Substantia nigra (tissue), 51 donors: ENCODE measurements at places on chromosomes 16 and 17.
A peak's percentile ranks its signal among the peaks of the same experiment; 100 is the strongest.

DNA sequence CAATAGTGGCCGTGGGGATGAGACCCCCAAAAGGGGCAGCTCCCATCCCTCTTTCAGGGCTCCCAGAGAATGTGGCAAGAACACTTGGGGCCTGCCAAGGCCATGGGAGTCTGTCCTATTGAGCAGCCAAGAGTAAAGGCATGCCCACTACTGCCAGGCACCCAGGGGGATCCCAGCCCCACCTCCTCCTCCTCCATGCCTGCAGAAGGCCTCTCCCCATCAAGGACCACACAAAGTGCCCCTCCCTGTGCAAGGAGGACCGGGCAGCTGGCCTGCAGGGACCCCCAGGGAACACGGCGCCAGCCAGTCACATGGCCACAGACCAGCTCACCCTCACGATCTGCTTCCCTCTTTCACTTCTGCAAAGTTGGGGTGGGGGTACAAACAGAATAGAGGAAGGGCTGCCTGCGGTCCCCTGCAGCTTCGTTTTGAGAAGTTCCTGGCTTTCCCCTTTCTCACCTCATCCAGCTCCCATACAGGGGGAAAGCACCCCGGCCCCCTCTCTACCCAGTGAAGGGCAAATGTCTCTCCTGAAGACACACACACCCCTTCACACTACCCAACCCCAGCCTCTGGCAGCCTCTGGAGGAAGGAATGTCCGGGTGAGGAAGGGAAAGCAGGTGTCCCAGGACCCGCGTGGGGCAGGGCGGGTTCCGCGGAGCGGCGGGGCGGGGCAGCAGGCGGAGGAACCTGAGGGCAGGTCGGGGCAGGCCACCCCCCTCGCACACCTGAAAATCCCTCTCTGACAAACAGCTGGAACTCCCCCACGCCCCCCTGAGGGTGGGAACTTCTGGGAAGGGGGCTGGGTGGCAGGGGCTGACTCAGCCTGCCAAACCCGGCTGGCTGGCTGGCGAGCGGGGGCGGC lies 2.0 kb downstream of the PPP1R9B start:
- peak; percentile 65 for DNase-seq

GRCh38 chr16:21101631-21102420 lies 48.8 kb downstream of the DNAH3 start:
- peak; percentile 1 for DNase-seq

DNA sequence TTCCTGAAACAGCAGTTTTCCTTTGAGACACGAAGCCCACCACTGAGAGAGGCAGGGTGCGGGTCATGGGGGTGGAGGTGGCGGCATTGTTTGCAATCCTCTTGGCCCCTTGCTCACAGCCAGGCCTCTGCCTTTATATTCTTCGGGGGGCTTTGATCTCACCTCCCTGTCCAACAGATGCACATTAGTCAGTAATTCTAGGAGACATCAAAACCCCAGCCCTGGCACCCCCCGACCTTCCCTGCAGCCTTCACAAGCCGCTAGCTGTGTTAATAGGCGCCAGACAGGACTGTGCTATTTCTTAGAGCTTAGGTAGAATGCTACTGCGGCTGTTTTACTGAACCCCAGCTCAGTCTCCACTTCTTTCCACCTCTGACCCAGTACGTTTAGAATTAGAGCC lies 212.6 kb downstream of the RBFOX1 start:
- no peak for DNase-seq

DNA sequence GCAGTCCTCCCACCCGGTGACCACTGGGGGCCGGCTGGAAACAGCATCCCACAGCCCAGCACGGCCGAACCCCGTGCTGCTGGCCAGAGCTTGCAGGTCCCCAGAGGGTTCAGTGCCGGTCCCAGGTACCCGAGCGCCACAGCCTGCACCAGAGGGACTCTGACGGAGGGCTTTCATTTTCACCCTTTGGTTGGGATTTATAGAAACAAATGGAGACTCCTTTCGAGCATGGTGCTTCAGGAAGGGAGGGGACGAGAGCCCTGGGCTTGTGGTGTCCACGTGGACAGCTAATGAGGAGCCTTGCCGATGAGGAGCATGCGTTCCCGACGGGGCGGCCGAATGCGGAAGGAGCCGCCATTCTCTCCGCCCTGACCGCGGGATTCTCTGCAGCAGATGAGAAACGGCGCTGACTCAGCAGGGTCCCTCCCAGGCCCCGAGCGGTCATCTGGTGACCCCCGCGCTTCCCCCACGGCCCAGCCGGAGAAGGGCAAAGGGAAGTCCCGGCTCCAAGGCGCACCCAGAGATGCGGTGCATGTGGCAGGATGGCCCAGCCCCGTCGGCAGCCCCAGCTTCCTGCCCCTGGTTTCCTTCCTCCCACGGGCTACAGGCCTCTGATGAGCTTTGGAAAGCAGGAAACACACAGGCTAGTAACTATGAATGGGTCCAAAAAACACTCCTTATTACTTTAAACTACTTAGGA lies 9.8 kb downstream of the SLC38A10 start:
- peak; percentile 70 for DNase-seq

GRCh38 chr17:58605986-58606385 lies 85.9 kb downstream of the TEX14 start:
- DNase-seq, result no peak

DNA sequence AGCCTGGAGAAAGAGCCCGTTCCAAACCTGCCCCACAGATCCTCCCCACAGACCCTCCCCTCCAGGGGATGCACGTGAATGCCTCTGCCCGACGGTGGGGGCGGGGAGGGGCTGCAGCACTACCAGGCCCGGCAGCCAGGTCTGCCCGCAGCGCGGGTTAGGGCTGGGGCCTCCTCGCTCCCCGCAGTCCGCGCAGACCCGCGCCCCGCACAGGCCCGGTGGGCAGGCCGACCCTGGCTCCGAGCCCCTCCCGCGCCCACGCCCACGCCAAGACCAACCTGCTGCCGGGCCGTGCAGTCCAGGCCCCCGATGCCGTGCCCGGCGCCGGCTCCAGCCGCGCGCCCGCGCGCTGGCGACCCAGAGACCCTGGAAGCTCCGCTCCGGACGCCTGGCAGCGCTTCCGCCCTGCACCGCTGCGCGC lies at the start of gene RPUSD1:
RPUSD1 (minus strand) TSS at position 404 of the 421 bp plus-strand sequence. CDS start 644 bp downstream, outside the sequence.
- DNase-seq, result no peak
